Mucosa of descending colon (tissue), 3 donors: ENCODE measurements at places on chromosomes 1 and 21.

GRCh38 chr1:167746013-167746672 lies 24.4 kb downstream of the MPZL1 start:
- DNase-seq: no peak

DNA sequence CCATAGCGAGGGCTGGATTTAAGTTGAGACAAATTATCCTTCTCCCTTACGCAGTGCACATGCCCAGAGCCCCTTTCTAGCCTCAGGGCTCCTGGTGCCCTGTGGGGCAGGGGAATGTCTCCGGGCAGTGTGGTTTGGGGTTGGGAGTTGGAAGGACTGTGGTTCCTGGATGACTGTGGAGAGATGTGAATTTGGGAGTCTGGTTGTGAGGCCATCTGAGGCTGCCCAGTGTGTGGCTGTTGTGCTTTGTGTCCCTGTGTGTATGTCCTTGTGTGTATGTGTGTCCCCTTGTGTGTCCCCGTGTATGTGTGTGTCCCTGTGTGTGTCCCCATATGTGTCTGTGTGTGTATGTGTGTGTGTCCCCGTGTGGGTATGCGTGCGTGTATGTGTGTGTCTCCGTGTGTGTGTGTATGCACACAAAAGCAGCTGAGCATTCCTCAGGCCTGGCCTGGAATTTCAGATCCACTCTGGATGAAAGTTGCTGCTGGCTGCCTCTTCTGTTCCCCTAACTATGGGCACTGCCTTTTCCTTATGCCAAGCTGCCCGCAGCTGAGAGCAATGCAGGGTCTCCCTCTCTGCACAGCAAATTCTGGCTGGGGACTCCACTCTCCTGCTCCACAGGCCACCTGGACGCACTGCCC lies 65.4 kb downstream of the UBIAD1 start:
- no peak for DNase-seq

DNA sequence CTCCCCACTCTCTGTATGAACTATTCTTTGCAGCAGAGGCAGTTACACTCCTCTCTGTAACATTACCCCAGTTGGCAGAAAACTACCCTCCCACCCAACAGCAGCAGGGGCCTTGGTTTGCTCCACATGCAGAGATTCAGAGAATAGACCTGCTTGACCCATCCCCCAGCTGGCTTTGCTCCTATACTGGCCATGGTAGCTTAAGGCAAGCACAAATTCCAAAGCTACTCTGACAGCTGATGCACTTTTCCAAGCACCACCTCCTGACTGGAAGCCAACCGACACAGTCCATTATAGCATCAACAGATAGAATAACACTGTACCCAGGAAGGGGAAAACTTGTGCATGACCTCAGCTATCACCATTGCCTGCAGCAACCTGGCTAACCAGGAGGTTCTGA lies 846.5 kb upstream of the NCAM2 start:
- DNase-seq: no peak

- DNase-seq: no peak
These were observed 494.9 kb downstream of the KIF26B start for GRCh38 chr1:245649666-245650065.

DNA sequence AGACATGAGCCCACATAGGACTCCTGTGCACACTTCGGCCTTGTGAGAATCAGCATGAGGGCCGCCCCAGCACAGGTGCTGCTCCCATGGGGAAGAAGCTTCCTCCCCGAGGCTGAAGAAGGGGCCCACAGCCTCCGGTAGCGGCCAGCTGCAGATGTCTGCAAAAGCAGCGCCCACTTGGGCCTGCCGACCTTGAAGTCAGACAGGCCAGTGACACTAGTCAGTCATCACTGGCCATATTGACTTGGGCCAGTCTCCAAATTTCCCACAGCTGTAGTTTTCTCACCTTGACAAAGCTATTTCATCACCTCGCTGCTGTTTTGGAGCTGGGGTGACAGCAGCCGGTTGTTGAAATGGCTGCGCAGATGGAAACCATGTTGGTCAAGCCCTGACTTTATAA lies 83.0 kb downstream of the RIPK4 start:
- DNase-seq: no peak

- DNase-seq: no peak
These were observed 33.2 kb upstream of the ENO1 start for GRCh38 chr1:8911416-8912309.
